Stimulated activated CD8-positive, alpha-beta memory T cell treated with anti-CD3 and anti-CD28 coated beads, Interleukin-4, amount 100 ng/mL, for 1 hour (primary cell): ENCODE measurements at places on chromosomes 11 and 22.

GRCh38 chr22:38411016-38411415, 44.0 kb downstream of the KCNJ4 start:
- DNase-seq = no peak

DNA sequence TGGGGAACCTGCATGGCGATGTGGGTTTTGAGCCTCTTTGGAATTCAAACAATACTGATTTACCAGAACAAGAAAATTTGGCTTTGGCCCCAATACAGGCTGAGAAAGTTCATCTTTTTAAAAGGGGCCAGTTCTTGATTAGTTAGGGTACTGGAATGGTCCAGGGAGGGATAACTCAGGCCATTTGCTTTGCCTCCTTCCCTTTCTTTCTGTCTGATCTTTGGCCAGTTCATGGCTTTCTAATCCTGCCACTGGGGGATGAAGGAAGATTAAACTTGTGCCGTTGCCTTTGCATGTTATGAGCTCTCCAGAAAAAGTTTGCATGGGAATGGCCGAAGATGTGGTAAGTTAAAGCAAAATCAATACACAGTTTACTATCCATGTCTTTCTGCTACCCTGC, 78.4 kb downstream of the ADAMTS15 start:
- DNase-seq = no peak

- no peak for DNase-seq
These were observed 7.3 kb downstream of the YAP1 start for GRCh38 chr11:102117472-102118113.

DNA sequence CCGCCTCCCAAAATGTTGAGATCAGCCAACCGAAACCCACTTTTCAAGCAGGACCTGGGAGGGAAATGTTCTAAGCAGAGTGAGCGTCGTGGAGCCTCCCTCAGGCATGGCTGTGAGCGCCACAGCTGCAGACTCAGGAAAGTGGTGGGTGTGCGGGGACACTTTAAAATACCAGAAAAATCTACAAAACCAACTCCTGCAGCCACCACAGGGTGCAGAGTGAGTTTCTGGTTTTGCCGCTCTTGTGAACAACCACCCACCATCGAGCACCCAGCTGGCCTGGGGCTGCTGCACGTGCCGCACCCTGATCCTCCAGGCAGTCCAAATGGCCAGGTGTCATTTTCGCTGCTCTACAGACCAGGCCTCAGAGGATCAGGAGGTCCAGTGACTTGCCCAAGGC, 46.9 kb downstream of the CELSR1 start:
- DNase-seq = no peak

GRCh38 chr11:34501500-34501899, 12.1 kb downstream of the ELF5 start:
- no peak for DNase-seq

- no peak for DNase-seq
These were observed 6.8 kb downstream of the NHERF4 start for GRCh38 chr11:119192111-119192510.

GRCh38 chr11:35878741-35879140, 65.1 kb upstream of the LDLRAD3 start:
- no peak for DNase-seq

- DNase-seq = no peak
These were observed 39.9 kb downstream of the MAML2 start for GRCh38 chr11:96303064-96303463.

DNA sequence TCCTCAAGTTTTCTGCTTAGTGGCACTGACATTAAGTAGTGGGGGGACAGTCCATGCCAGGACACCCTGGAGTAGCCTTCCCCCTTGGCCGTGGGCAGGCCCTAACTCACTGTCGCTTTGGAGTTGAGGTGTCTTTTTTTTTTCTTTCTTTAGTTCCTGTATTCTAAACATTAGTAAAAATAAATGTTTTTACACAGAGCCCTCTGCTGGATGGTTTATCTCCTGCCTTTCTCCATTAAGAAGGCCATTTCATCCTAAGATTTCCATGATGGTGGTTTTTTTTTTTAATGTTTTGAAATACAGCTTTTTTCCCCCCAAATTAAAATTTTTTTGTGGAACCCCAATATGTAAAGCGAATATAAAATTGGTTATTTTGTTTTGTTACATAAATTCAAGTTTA, 1.8 kb upstream of the TIGD3 start:
- no peak for DNase-seq

GRCh38 chr11:96306933-96307775, 35.8 kb downstream of the MAML2 start:
- DNase-seq = no peak

DNA sequence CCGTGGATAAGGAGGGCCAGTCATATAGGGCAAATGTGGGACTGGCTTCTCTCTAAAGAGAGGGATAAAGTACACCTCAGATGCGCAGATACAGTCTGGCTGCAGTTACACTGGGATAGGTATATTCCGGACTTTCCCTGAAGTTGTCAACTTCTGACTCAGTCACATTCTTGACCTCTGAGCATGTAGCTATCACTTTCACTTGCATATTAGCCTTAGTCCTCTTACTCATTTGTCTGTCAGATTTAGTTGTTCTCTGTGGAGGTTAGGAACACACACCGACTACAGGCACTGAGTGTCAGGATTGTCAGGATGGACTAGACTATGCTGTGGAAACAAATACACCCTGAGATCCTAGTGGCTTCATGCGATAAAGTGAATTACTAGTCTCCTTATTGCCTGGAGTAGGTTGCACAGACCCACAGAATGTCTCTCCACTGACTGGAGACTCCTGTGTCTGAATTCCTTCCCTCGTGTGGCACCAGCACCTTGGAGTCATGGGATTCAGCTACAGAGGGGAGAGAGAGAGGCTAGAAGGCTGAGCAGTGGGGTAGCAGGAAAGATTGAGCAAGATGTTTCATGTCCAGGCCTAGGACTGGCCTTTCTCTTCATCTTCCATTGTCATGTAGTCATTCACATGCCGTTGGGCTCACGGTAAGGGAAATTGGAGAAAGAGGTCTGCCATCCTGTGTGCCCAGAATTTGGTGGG, 654.3 kb downstream of the NTM start:
- DNase-seq = no peak

GRCh38 chr22:46063846-46064227, 86.5 kb upstream of the PPARA start:
- DNase-seq = no peak

DNA sequence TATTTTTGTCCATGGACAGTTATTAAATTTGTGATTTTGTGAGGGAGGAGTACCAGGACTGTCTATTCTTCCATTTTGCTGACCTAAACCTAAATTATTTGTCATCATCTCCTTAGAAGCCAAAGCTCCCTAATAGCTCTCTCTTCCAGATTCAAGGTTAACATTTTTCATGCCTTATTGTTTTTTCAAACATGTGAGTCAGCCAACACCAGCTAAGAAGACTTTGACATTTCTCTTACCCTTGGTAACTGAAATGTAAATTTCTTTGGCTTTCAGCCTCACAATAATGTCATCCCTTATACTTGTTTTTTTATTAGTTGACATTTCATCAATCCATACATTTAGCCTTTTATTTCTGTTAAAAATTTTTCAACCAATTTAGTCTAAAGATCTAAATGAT, 19.2 kb downstream of the OR52E1 start:
- no peak for DNase-seq

GRCh38 chr11:5042091-5042490, 4.2 kb upstream of the OR52J3 start:
- DNase-seq = no peak

DNA sequence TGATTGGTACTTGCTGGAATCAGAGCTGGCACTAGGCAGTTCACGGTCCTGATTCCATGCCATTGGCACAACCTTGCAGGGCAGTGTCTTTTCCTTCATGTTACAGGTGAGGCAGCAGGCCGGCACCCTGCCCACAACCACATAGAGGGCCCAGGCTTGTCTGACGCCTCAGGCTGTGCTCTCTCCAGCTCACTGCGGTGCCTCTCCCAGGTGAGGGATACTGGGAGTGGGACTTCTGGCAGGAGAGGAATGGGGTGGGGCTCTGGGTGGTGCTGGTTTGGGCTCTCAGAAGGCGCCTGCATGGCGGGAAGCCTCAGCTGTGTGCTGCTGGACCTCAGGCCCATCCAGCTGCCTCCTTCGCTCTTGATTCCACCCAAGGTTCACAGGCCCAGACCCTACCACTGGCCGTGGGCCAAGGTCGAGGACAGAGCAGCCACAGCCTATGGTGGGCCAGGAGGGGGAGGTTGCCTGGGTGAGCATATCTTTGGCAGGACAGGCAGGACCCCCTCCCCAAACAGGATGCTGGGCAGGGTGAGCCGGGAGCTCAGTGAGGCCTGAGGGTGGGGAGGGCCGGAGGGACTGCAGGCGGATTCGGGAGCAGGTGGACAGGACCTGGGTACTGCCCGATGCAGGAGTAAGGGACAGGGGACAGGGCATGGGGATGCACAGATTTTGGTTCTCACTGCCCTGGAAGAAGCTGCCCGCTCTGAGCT, 7.0 kb upstream of the MPPED1 start:
- no peak for DNase-seq

- no peak for DNase-seq
These were observed 39.8 kb upstream of the HMGXB4 start for GRCh38 chr22:35217527-35217926.

- no peak for DNase-seq
These were observed 1.9 kb downstream of the ELFN2 start for GRCh38 chr22:37425369-37425768.

DNA sequence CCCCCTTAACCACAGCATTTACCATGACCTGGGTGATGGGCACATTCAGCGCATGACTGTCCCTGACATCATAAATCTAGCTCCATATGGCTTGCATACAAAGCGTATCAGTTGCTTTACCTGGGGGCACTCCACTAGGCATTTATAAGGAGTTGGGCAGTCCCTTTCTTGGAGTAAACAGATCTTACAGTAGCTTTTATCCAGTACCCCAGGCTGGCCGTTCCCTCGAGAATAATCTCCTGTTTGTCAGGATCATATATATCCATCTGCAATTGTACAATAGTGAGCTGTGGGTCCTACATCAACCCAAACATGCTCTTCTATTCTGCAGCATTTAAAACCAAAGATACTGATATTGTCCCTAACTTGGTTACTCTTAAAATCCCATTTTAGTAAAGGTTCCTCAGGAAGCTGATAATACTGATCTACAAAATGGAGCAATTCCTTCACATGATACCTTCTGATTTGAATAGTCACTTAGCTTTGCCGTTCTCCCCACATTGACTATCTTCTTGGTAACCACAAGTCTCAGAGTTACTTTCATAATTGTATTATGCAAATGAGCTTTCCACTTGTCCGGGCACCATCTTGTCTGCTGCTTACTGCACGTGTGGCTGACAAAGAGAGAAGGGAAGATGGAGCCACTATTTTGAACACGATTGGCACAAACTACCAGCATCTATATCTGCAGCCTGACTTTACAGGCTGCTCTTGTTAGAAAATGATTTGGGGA, 205.0 kb downstream of the CWF19L2 start:
- no peak for DNase-seq

GRCh38 chr11:1642288-1643145, 12.9 kb downstream of the KRTAP5-5 start:
- DNase-seq = no peak

- no peak for DNase-seq
These were observed 1075.0 kb downstream of the BRD1 start for GRCh38 chr22:48752451-48753380.

DNA sequence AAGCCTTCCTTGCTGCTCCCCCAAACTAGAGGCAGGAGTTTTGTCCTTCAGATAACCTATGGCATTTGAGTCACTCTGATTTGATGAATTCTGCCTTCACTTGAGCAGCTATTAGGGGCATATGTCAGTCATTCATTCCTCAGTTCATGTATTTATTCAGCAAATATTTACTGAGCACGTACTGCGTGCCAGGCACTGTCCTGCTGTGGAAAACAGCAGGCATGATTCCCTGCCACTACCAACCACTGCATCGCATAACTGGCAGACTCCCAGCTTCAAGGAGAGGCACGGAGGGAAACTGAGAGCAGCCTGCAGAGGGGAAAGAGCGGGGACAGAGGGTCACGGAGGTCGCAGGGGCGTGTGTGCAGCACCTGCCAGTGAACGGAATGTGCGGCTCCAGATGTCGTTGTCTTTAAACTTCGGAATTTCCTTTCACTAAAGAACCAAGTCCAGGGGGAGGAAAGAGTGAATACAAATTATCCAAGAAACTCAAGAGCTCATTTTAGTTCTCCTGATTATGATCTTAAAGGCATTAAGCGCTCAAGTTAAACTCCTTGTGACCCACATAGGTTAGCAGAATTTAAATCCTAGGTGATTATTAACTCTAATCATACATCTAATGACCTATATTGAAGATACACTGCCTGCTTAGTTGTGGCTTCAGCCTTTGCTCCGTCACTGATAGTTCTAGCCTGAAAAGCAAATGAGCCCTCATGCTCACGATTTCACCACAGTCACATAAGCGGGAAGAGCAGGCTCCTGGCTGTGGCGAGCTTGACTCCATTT, 12.6 kb downstream of the PPARA start:
- DNase-seq = no peak

DNA sequence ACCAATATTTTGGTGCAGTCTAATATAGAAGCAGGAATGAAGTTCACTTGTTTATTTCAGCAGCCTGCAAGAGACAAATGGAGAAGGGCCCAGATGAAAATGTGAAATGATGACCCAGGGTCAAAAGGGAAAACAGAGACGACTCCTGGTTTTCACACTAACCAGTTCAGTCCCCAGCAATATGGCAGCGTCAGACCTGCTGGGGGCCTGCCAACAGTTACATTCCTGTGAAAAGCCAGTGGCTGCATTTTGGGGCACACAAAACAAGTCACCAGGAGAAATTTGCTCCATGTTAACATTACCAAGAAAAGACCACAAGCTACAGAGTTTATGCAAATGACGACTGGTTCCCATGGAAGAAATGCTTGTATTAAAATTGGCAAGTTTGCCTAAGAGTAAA, 80.2 kb downstream of the CCDC34 start:
- DNase-seq = no peak

- no peak for DNase-seq
These were observed 2.9 kb downstream of the SUSD2 start for GRCh38 chr22:24184057-24184798.

GRCh38 chr11:10026514-10026913, 267.5 kb downstream of the SBF2 start:
- no peak for DNase-seq

DNA sequence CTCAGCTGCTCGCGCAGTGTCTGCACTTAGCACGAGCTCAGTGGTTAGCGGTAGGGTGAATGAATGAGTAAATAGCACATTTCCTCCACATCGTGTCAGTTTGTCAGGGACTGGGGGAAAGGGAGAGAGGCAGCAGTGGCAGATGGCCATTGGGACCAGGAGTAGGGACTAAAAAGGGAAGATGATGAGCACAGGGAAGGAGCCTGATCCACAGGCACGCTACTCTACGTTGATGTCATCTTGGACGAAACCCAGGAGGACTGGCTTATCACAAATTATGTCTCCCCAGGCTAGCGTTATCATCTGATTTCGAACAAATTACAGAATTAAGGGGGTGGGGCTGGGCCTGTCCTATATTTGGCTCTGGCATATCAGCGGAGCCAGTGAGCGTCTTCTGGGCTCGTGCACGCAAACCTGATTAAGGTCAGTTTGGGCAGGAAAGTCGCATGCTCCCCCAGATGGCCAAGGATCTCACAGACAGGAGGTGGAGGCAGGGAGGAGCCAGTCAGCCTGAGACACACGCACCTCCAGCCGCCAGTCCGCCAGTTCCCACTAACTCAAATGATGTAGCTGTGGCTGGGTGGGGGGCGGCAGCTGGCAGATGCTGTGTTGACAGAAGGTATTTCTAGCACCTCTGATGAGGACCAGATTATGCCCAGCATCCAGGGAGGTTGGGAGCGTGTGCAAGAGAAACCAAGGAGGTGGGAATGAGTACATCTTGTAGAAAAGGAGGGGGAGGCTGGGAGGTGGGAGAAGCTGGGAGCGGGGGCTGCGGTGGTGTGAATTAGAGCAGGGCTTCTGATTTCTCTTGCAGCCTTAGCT, 97.4 kb upstream of the PRDM11 start:
- no peak for DNase-seq
